ENCODE measurements at places on chromosomes 1 and 21.

DNA sequence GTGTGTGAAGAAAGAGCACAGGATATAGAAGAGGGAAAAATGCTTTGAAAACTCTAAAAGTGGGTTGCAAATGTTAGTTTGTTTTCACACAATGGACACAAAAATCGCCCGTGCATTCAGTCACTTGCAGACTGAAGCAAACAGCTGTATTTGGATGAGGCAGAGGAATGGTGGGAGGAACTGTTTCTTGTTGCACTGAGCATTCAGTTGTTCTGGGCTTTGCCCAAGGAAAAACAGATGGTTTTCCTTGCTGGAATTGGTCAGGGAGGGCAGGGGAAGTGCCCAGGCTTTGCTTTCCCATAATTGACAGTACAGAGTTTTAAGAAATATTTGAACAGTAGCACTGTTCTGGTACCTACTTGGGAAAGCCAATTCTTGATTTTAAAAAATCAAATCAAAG, 19.5 kb upstream of the WARS2 start:
- DNase-seq, result no peak

DNA sequence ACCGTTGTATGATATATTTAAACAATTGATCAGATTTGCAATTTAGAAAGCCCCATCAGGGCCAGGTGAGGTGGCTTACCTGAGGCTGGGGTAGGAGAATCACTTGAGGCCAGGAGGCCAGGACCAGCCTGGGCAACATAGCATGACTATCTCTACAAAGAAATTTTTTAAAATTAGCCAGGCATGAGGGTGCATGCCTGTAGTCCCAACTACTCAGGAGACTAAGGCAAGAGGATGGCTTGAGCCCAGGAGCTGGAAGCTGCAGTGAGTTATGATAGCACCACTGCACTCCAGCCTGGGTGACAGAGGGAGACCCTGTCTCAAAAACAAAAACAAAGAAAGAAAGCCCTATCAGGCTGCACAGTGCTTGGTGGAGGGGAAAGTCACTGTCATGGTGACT, 159.9 kb upstream of the RAB4A start:
- DNase-seq, result no peak

- no peak for DNase-seq
Measured at GRCh38 chr1:101312147-101312546, 75.3 kb downstream of the S1PR1 start.

- DNase-seq, result no peak
Measured at GRCh38 chr1:6181347-6181770, 1.2 kb upstream of the CHD5 start.

- DNase-seq, result no peak
Measured at GRCh38 chr1:193222056-193222615, 35.7 kb upstream of the B3GALT2 start.

- DNase-seq, result no peak
Measured at GRCh38 chr1:55129194-55129728, 85.9 kb downstream of the USP24 start.

DNA sequence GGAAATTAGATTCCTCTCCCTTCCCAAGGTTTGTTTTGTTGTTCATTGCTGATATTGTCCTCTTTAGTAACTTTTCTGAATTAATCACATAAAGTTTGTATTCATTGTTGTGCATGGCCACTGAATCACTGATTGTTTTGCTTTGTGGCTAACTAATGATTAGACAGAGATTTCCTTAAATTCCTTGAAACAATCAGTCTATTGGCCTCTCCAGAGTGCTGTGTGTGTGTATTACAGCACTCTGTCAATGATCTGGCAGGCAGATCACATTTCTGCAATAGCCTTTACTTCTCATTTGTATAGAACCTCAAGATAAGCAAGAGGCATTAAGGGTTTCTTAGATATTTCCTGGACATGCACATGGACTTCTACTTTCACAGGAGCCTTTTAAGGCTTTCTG, 78.6 kb downstream of the DUSP10 start:
- DNase-seq, result no peak

GRCh38 chr1:27538793-27539192, 48.8 kb upstream of the WASF2 start:
- no peak for DNase-seq

- DNase-seq, result peak; percentile 47
Measured at GRCh38 chr21:42525029-42525581, 11.5 kb downstream of the SLC37A1 start.

- DNase-seq, result no peak
Measured at GRCh38 chr1:113630340-113631327, 128.7 kb downstream of the PHTF1 start.

DNA sequence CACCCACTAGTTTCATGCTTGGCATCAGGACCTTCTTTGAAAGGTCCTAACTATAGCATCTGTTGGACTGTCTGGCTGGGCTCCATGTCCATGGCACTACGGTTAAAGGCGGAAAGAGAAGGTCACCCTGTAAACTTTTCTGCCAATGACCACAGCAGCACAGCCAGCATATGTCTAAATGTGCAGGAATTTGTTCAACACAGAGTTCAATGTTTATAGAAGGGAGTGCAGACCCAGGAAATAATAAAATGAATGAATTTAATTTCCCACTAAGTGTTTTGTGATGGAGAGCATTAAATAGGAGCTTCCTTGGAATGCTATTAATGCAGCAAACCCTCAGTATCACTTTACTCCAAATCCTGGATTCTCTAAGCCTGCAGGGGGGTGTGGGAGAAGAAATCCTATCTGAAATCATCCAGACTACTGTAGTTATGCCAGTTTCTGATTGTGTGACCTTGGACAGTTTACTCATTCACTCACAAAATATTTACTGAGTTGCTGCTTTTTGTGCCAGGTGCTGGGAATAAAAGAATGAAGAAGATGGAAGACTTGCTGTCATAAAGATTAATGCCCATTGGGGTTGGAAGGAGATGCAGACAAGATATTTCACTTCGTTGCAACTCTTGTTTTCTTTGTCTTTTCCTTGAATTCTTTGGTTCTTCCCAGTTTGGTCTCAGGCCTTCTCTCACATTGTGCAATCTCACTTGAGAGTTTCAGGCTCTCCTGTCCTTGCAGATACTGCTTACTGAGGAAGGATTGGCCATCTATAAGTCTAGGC, 195.0 kb downstream of the ROR1 start:
- DNase-seq, result no peak

- no peak for DNase-seq
Measured at GRCh38 chr1:30887485-30888315, 20.9 kb downstream of the SDC3 start.

GRCh38 chr1:234125283-234125682, 220.8 kb downstream of the SLC35F3 start:
- no peak for DNase-seq

- peak; percentile 6 for DNase-seq
Measured at GRCh38 chr1:159869173-159869572, 6.7 kb upstream of the VSIG8 start.

GRCh38 chr1:7497107-7497637, 273.9 kb upstream of the VAMP3 start:
- no peak for DNase-seq

GRCh38 chr1:64246294-64246917, 43.0 kb downstream of the UBE2U start:
- DNase-seq, result no peak

DNA sequence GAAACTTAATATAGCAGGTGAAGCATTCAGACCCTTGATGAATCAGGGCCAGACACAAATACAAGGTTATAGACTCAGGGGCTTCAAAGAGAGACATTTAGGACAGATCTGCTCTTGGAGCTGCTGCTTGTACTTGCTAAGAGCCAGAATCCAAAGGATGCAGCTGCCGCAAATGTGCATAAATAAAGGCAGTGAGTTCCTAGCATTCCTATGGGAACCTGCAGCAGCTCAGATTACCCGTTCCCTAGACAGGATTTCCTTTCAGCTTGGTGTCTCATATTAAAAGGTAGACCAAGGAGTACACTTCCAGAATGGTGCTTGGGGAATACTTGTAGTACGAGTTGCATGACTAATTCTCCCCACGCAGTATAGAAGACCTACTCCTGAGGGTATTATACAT, 9.7 kb upstream of the LRRC53 start:
- DNase-seq, result no peak

DNA sequence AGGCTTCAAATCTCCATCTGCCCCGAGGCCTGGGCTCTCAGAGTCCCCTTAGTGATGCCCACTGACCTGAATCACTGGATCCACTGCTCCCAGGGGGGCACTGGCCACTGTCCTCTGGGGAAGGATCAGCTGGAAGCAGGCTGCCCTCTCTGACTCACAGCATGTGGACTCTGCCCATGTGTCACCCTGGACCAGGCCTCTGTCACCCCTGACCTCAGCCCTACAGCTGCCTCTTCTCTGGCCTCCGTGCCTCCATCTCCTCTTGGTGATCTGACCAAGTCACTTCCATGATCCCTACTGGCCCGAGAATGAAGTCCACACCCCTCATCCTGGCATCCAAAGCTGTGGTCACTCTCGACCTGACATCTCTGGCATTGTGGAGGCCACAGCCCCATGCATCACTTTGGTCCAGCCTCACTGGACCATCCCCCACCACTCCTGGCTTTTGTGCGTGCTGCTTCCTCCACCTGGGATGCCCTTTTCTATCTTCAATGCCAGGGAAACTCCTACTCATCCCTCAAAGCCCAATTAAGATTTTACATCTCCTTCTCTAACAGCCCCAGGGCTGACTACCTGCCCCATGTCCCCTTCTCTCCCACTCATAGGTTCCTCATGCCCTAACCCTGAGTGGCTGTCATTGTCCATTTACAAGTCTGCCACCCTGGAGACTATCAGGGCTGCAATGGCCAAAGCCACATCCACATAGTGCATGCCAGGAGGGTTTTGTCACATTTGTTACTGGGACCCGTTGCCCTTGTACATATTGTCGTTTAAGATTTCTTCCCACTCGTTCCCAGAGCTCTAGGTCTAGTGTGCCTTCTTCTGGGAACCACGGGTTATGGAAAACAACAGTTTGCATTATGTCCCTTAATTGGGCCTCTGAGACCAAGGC, 685.0 kb downstream of the MATN1 start:
- no peak for DNase-seq

- DNase-seq, result no peak
Measured at GRCh38 chr1:183873642-183874041, 68.7 kb downstream of the RGL1 start.

- DNase-seq, result no peak
Measured at GRCh38 chr1:12657060-12657884, 13.4 kb downstream of the AADACL4 start.

- DNase-seq, result no peak
Measured at GRCh38 chr1:8789314-8790214, 27.9 kb downstream of the RERE start.

GRCh38 chr1:109484519-109484975, 842 bp downstream of the ATXN7L2 start:
- DNase-seq, result no peak

GRCh38 chr1:46679789-46680573, 8.3 kb downstream of the TEX38 start:
- DNase-seq, result no peak

DNA sequence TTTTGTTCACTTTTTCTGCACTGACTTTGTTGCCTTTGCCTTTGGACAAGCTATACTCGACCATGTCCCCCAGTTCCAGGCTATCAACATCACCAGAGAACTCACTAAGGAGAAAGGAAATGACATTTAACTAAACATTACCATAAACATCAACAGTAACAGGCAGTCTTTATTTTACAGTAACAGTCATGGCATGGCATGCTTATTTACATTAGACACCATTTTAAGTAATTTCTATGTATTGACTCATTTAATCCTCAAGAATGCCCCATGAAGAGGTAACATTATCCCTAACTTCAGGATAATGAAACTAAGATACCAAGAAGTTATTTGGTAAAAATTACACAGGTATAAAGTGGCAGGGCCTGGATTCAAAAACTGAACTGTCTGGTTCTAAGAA, 8.7 kb upstream of the NRAS start:
- no peak for DNase-seq

GRCh38 chr1:109819906-109820305, 56.2 kb upstream of the EPS8L3 start:
- DNase-seq, result no peak

DNA sequence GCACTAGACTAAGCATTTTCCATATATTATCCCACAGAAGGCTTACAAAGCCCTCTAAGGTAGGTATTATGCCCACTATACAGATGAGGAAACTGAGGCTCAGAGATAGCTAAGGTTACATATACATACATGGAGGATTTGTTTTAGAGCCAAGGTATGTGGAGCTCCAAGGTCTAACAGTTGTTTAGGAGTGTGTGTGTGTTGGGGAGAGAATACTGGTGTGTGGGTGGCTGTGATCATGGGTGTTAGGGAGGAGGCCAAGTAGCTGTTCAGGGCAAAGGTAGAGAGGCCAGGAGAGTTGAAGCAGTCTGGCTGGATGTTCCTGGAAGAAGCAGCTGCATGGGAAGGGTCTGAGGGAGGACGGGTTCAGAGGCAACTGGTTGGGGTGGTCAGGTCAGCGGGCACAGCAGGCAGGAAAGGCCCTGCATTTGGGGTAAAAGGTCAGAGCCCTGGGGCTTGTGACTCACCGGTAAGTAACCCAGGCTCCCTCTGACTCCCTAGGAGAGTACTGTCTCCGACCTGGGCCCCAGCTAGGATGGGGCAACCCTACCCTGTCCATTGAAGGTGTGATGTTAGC, 5.1 kb upstream of the LDLRAP1 start:
- DNase-seq, result no peak

GRCh38 chr21:28227881-28228635, 764.6 kb downstream of the LTN1 start:
- DNase-seq, result no peak

DNA sequence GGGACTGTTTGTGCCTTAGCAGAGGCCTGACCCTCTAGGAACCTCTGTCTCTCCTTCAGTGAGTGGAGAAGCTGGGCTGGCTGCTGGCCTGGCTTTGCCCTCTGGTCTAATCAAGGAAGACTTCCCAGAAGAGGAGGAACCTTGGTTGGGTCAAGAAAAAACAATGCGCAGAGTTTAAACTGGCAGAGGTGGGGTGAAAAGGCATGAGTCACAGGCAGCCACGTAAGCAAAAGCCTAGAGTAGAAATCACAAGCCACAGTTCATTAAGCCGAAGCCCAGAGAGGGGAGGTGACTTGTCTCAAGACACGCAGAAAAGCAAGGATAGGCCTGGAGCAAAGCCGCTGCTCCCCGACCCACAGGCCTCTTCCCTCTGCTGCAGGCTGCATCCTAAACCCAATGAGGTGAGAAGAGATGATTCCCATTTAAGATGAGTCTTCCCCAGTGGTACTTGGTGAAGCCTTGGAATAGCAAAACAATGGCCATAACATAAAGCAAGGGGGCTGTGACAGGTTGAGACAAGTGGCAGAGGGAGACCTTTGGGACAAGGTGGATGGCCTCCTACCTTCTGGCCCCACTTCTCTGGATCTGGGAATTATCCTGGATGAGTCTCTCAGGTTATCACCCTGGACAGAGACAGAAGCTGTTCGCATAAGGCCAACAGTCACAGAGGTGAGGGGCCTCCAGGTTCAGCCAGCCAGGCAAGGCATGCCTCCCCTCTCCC, 7.7 kb downstream of the PDZK1IP1 start:
- no peak for DNase-seq

DNA sequence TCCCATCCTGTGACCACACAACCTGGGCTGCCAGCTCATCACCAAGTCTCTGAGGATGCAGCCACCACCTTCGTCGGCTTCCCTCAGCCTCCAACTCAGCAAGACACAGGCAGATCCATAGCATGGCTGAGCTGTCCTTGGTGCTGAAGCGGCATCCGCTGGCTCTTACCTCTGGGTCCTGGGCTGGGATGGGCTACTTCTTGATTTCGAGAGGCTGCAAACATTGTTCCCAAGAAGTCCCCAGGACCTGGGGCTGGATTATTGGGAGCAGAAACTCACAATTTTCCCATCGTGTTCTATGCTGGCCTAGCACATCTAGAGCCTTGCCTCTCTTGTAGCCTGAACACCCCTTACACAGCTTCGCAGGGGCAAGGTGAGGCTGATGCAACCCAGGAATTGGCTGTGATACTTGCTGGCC, 24.9 kb upstream of the C1QA start:
- DNase-seq, result no peak

- no peak for DNase-seq
Measured at GRCh38 chr1:93993731-93994130, 84.5 kb upstream of the GCLM start.
